ENCODE measurements at places on chromosomes 1 and 21. TPM values are rescaled to one million over a fixed set of nuclear protein-coding genes. Genes with fewer than 3 reads are reported as not detected.

Gene TTC24
- total RNA-seq: not detected

Gene LENEP
- 2.4 TPM for total RNA-seq

Gene ANKRD35
- 1.1 TPM for total RNA-seq

Gene AMY1A
- total RNA-seq: not detected

Gene CFHR2
- total RNA-seq: not detected

Gene RXRG
- 13.1 TPM for total RNA-seq

Gene SLC25A24
- total RNA-seq: 25.7 TPM

Gene CYP4Z1
- total RNA-seq: not detected

Gene IVL
- total RNA-seq: 1.1 TPM

Gene C8A
- not detected for total RNA-seq

Gene CXADR
- total RNA-seq: 77.1 TPM
